ENCODE measurements at places on chromosomes 7 and 10.
A peak's percentile ranks its signal among the peaks of the same experiment; 100 is the strongest.

DNA sequence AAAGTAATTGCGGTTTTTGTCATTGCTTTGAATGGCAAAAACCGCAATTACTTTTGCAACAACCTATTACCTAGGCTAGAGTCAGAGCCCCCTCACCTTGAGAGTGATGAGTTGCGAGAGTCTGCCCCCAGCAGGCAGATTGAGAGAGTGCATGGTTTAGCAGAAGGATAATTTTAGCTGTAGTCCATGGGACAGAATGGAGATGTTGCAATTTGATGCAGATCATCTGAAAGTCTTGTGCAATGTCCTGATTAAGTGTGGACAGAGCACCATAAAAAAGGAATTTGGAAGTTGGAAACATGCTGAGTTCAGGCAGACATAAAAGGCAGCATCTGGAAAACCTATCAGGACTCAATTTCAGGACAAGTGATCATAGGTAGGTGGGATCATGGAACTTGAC lies 48.7 kb downstream of the GPR141 start:
- no peak for ATAC-seq

GRCh38 chr10:12549297-12549696 lies 199.9 kb downstream of the CAMK1D start:
- ATAC-seq, result no peak

DNA sequence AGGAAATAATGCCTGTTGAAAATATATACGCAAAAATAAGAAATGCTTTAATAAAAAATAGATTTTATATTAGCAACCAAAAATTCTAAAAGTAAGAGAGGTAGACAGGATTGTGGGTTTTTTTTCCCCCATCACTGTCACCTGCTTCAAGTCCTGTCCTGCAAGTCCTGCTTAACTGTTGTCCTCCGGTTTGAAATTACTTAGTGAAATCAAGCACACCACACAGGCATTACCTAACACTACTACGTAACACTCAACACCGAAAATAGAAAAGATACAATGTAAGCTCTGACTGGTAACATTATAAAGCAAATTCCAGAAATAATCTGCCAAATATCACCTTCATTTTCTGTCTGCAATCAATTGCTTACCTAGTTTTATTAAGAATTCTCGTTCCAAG lies 90.9 kb downstream of the UPF2 start:
- no peak for ATAC-seq

DNA sequence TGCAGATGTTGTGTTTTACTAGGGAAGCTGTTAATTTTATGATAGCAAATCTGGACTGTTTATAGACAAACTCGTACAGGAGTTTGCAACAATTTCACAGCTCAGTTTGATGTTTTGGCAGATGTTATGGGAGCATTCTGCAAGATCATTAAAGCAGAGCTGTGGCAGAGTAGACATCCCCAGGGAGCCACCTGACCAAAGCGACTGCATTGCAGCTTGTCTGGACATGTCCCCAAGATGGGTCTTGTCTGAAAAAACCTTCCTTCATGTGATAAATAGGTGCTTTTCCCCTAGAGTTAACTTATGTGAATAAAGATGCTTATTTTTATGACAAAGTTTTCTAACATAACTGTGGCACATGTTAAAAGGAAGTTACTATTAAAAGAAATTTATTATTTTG lies 91.2 kb upstream of the GPR141 start:
- ATAC-seq, result no peak

GRCh38 chr7:105581066-105581811 lies at the start of gene EFCAB10:
TSS of gene EFCAB10 (minus strand) at chr7:105581493. CDS start at chr7:105581463, 30 bp downstream.
- peak; percentile 96 for ATAC-seq

DNA sequence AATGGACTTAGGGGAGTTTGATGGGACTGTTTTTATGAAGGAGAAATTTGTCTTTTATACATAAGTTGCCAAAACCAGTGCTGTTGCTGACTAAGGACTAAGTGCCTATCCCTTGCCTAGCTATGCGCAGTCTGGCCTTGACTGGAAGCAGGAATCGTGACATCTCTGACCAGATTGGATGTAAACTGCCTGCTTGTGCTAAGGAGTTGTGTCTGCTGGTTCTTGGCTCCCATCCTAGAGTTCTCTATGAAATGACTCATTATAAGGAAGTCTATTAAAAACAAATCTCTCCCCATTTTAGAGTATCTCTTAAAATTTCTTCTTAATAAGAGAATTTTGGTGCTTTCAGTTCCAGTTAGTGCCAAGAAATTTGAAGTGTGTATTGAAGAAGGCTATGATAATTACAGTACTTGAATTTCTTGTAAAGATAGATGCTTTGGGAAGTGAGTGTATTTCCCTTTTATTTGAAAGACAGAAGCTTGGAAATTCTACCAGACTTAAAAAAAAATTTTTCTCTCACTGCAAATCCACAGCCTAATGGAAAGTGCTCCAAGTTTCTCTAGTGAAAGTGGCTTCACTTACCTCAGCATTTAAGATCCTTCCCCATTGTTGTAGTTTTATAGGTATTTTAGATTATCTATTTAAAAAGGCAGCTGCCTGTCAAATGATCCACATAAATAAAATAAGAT lies 77.6 kb downstream of the BICC1 start:
- ATAC-seq, result peak; percentile 98

DNA sequence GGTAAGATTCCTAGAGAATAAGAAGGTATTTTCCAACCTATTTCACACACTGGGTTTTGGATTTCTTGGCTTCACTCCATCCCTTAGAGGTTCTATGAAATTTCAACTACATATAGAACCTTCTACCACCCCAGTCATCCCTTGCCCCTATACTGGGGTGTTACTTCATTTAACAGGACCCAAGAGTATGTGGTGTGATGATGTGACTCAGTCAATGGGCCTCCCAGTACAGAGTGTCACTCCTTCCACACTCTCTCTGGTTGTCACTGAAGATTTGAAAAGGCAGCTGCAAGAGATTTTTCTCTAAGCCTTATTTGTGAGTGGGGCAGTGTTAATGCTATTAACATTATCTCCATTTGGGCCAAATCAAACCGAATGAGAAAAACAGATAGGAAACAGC lies 33.5 kb downstream of the FGFBP3 start:
- ATAC-seq, result no peak

GRCh38 chr7:21507627-21508343 lies 35.1 kb upstream of the DNAH11 start:
- peak; percentile 96 for ATAC-seq

- peak; percentile 56 for ATAC-seq
These were observed 157.2 kb upstream of the TNRC18 start for GRCh38 chr7:5580714-5581395.

- no peak for ATAC-seq
These were observed 6.9 kb downstream of the MTG1 start for GRCh38 chr10:133400624-133401424.

GRCh38 chr10:107434201-107434600 lies 269.7 kb upstream of the SORCS1 start:
- ATAC-seq, result no peak

GRCh38 chr7:27513885-27514284 lies 148.8 kb downstream of the HIBADH start:
- no peak for ATAC-seq

DNA sequence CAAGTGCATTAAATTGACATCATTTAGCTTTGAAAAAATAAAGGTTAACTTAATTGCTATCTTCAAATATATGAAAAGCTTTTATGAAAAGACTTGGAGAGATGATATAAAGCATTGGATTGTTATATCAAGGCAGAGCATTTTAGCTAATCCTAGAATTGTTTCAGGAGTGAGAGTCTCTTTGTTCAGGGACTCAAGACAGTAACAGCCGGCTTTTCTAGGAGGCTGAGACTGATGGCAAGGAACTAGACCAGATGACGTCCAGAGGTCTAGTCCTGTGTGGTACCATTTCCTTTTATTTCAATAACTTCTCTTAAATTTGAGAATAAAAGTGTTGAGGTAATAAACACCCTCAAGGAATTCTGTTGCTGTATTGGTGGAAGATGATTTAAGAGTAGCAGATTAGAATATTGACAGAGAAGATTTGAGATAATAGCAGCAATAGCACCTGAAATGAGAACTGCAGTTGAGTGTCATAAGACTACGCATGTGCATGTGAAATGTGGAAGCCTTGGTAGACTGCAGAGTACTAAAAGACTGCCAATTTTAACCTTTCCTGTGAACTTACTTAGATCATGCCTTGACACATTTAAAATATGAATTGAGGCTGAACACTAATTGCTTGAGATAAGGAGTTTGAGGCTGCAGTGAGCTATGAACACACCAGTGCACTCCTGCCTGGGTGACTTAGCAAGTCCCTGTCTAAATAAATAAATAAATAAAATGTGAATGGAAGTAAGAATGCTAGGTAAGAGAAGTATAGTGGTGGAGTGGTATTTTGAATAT lies 79.6 kb downstream of the ZNRF2 start:
- no peak for ATAC-seq

DNA sequence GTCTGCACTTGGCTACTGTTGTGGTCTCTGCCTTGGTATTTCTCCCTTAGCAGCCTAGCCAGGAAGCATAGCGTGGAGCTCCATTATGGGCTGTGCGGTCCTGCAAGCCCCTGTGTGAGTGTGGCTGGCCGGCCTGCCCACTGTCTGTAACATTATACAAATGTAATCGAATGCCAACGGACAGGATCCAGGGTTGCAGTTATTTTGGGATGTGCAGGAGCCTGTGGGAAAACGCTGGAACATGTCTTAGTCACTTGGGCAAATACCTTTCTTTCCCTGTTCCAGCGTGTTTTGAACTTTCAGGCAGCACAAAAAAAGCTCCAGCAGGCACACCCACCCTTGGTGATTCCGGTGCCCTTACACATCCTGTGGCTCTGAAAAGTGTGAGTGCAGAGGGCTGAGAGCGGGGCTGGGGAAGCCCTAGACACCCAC lies 29.5 kb downstream of the BAG3 start:
- peak; percentile 78 for ATAC-seq

- ATAC-seq, result no peak
These were observed 38.5 kb downstream of the ERCC6 start for GRCh38 chr10:49500412-49500811.

DNA sequence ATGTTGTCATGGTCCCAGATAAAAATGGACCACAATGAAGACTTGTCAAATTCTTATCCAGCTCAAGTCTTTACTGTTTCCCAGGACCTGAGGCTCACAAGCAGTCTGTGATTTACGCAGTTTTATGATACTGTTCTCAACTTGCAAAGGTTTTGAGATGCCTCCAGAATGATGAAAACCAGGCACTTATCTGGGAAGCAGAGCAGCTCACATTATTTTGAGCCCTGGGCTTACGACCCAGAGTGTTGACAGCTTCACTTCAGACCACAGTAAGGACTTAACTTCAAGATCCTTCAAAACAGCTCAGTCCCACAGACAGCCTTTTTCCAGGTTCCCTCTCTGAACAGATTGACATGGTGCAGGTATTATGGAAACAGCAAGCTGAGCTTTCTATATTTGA lies 236.1 kb downstream of the RNLS start:
- ATAC-seq, result peak; percentile 78

- ATAC-seq, result no peak
These were observed 75.3 kb downstream of the MKI67 start for GRCh38 chr10:128050936-128051335.

DNA sequence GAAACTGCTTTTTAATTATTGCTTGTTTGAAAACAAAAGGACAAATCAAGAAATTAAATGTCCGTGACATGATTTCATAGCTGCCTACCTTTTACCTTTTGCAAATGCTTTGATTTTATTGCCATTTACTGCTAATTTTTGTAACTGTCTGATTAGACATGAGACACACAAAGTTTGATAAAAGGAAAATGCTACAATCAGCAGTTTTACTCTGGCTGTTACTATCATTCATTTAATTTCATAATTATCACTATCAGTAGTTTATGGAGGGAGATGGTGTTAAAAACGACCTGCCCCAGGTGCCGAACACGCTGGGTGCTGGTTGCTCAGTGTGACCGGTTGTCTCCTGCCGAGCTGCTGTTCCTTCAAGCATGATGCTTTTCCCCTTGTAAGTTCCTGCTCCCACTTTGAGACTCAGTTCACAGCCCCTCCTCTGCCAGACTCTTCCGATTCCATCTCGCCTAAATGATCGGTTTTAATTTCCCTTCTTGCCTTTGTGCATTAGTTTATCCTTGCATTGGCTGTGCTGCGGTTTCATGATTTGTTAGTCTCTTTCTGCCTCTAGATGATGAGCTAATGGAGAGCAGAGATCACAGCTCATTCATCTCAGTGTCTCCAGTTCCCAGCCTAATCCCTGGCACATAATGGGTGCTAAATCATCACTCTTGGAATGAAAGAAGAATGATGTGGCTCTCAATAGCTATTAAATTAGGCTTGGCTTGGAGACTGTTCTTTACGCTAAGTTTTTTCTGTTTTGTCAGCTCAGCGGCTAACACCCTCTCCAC lies 110.6 kb downstream of the PFKFB3 start:
- ATAC-seq, result no peak

DNA sequence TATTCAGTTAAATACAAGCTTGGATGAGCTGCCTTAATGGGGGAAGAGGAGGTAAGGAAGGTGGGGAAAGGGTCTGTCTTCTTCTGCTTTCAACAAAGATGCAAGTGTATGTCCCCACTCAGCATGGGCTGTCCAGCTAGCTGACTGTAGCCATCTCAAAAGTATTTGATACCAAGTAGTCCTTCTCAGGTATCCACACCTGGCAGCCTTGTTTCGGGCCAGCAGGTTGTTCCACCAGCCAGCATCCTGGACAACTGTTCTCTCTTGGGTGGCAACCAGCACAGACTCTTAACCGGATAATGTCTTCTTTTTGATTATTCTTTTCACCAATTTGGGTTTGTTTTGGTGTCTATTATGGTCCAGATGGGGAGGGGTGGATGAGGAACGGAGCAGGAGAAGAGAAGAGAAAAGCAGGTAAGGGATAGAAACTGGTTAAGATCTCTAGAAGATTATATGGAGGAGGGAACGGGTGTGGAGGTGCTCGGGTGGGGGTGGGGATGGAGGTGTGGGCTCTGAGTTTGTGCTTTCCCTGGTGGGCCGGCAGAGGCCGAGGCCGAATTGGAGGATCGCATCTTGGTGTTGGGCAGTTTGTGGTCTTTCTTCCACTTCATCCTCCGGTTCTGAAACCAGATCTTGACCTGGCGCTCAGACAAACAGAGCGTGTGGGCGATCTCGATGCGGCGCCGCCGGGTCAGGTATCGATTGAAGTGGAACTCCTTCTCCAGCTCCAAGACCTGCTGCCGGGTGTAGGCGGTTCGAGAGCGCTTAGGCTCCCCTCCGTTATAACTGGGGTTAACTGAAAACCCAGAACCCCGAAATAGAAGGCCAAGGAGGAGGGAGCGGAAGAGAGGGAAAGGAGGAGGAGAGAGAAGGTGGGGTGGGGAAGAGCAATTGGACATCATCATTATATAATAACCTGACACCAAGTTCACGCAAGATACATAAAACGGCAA lies 1.5 kb downstream of the HOXA4 start:
- ATAC-seq, result no peak

DNA sequence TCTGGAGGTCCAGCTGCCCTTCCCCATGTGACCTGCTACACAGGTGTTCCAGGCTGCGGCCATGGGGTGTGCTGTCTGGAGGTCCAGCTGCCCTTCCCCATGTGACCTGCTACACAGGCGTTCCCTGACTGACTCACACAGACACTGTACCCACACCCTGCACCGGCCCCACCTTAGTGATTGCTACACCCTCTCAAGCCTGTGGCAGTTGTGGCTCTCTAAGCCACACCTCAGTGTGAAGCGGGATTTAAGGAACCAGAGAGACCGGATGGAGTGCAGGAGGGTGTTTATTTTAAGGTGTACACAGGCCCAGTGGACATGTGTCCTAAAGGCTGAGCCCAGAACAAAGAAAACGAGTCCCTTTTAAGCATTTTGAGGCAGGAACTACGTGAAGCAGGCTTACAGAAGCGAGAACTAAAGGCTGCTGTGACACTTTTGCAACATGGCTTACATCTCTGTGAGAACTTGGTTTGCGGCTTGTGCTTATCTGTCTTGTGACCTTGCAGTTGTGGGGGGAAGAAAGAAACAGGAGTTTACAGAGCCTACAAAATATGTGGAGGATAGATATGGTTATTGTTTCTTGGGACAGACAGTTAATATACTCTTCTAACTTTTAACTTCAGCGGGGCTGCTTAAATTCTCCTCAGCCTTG lies 326.4 kb downstream of the PAXIP1 start:
- ATAC-seq, result no peak
